Right forelimb (tissue), 1 donor: ENCODE measurements at places on chromosomes 16 and 17.

DNA sequence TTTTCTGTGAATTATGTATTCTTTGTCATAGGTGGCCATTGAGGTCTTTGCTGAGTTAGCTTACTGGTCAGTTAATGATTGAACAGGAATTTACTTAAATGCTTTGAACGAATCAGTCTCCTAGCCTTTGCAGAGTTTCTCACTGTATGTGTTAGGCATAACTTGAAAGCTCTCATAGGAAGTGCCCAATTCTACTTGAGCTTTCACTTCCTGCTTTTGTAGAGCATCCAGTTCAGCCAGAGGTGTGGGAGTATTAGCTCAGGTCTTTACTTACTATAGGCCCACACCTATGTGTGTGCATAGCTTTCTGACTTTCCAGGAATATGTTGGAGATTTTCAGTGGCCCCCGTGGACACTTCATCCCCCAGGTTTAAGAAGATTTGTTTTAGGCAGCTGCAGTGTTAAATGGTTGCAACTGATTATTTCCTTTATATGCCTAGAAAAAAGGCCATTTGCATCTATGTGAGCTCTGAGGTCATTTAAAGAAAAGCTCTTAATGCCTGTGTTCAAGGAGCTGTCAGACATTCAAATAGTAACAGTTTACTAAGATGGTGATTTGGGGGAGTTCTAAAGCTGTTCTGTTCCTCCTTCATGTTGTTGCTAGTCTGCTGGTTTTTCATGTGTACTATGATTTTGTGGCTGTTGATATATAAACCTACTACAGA, 62.3 kb downstream of the PHKB start:
- no peak for DNase-seq

DNA sequence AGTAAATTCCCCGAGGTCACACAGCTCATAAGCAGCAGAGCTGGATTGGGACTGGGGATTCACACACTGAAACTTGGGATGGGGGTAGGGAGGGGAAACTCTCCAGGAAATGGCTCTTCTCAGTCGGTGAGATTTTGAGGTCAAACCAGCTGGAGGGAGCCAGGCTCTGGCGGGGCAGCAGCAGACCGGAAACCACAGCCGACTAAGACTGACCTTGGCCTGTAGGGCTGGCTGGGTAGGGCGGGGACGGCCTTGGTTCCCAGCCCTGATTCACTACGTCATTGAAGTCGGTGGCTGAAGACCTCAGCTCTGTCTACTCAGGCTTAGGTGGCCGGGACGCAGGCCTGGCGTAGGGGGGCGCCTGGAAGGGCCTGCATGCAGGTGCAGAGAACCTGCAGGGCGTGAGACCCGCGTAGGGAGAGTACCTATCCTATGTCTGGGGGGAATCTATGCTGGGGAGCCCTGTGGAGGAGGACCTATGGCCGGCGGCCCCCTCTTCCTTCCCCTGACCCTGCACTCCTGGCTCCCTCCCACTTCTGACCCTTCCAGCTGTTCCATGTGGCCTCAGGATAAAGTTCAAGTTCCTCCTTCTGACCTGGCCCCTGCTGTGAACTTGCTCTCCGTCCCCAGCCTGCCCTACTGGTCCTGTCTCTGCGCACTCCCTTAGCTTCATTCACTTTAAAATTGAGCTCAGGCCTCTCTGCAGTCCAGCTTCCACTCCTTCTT, 11.9 kb upstream of the SLC4A1 start:
- DNase-seq, result no peak

DNA sequence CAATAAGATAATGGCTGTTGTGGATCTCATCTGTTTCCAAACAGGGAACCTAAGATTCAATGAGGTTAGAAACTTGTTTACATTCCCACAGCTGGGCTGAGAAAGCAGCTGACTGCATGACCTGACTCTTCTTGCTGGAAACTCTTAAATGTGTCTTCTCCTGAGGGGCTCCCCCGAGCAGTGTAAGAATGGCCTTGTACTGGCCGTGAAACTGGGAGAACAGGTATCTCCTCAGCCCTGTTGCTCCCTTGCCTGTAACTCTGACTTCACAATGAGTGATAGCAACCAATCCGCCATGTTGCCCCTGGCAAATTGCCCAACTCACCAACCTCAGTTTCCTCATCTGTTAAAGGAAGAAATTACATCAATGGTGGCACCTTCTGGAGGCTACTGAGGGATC, 59.1 kb upstream of the CCL2 start:
- DNase-seq, result no peak

DNA sequence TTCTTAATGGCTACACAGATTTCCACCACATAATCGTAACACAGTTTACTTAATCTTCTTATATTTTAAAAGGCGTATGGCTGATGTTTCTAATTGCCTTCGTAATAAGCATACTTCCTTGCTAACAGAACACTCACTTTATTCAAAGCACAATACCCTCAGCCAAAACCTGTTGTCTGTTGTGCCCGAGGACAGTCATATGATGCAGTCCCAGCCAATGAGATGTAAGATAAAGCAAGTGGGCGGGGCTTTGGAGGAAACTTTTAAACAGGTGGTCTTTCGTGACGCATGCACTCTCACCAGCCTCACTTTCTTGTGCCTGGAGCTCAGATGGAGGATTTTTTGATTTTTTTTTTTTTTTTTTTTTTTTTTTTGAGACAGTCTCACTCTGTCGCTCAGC, 174.1 kb downstream of the ZFHX3 start:
- DNase-seq, result no peak

DNA sequence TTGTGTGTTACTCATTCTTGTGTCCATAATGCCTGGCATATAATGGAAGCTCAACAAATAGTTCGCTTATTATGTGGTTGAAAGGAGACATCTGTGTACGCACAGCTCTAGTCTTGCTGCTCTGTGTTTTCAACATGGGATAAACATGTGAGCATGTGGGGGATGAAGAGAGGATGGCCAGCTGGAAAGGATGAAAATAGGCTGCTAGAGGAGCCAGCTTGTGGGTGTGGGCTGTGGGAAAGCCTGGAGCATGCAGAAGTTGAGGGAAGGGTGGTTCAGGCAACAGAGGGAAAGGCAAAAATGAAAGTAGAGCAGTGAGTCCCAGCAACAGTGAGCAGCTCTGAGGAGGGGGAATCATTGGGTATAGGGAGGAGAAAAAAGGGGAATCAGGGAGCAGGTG, 324.6 kb upstream of the CDH11 start:
- no peak for DNase-seq

DNA sequence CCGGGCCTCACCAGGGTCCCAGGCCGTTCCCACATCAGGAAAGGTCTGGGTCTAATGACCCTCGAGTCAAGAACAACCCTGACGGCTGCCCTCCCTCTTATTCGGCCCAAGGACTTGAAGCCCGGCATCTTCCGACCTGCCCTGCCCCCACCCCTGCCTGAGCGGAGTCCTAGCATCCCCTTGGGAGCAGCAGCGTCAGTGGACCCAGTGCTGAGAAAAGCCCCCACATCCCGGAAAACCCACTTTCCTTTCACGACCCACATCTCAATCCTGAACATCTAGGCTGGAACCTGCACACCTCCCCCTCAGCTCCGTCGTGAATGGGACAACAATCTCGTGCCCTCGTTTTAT, 769 bp downstream of the TMEM88 start:
- no peak for DNase-seq

DNA sequence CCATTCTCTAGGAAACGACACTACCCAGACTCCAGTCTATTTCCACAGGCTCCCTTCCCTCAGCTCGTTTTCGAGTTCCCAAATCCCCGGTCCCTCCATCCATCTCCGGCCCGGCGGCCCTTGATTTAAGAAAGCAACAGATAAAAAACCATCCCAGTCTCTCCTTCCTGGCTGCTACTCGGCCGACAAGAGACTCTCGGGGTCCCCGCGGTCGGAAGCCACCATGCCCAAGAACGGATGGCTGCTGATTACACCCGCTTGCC, 182 bp downstream of the RPL26 start:
- no peak for DNase-seq

DNA sequence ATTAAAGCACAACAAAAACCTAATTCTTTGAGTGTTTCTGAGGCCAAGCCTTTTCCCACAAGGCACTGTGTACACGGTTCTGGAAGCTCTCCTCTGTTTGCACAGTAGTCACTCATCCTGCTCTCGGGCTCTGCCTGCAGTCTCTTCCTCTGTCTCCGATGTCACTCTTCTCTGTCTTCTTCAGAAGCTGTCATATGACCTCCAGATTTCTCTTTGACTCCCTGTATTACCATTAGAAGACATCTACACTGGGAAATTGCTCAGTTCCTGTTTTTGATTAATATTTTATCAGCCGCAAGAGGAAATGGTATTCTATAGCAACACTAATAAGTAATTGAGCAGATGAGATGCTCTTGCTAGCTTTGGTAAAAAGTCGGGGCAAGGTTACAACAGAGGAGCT, 422.9 kb downstream of the WWOX start:
- no peak for DNase-seq

- DNase-seq, result no peak
These were observed 41.2 kb downstream of the ARHGAP17 start for GRCh38 chr16:24973809-24974461.

- DNase-seq, result no peak
These were observed 86.5 kb downstream of the RPA1 start for GRCh38 chr17:1916316-1916715.

GRCh38 chr17:35433075-35433894, 985 bp upstream of the SLFN12 start:
- peak; percentile 69 for DNase-seq

DNA sequence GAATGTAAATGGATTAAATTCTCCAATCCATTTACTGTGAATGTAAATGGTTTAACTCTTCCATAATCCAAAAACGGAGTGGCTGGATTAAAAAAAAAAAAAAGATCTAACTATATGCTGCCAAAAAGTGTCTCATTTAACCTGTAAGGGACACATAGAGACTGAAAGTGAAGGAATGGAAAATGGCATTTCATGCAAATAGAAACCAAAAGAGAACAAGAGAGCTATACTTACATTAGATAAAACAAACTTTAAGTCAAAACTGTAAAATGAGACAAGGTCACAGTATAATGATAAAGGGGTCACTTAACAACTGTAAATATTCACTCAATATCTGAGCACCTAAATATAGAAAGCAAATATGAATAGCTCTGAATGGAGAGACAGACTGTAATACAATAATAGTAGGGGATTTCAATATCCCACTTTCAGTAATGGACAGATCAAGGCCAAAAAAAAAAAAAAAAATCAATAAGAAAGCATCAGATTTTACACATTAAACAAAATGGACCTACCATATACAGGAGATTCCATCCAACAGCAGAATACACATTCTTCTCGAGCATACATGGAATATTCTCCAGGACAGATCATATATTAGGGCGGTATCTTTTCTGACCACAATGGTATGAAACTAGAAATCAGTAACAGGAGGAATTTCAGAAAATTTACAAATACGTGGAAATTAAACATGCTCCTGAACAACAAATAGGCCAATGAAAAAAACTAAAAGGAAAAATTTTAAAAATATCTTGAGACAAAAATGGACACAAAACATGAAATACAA, 36.4 kb downstream of the CDR2 start:
- DNase-seq, result no peak

GRCh38 chr17:75723171-75723930, 2.1 kb downstream of the ITGB4 start:
- DNase-seq, result no peak

DNA sequence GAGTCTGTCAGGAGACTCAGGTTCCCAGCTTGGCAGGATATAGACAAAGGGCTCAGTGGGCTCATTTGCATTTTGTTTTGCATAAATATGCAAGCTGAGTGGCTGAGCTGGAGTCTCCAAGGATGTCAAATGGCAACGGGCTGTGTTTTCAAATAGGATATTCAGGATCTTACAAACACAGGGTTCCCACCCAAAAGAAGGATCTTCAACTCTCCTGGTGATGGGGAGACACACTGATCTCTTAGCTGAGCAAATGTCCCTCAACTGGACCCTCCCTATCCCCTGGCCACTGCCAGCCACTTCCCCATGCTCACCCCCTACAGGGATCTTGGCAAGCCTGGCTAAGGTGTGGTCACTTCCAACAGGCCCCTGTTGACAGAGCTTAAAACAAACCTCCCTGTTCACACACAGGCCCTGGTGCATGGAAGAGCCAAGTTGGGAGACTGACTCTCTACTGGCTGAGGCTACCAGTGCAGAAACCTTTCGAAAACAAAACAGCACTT, 61.6 kb downstream of the SOX9 start:
- DNase-seq, result peak; percentile 33

DNA sequence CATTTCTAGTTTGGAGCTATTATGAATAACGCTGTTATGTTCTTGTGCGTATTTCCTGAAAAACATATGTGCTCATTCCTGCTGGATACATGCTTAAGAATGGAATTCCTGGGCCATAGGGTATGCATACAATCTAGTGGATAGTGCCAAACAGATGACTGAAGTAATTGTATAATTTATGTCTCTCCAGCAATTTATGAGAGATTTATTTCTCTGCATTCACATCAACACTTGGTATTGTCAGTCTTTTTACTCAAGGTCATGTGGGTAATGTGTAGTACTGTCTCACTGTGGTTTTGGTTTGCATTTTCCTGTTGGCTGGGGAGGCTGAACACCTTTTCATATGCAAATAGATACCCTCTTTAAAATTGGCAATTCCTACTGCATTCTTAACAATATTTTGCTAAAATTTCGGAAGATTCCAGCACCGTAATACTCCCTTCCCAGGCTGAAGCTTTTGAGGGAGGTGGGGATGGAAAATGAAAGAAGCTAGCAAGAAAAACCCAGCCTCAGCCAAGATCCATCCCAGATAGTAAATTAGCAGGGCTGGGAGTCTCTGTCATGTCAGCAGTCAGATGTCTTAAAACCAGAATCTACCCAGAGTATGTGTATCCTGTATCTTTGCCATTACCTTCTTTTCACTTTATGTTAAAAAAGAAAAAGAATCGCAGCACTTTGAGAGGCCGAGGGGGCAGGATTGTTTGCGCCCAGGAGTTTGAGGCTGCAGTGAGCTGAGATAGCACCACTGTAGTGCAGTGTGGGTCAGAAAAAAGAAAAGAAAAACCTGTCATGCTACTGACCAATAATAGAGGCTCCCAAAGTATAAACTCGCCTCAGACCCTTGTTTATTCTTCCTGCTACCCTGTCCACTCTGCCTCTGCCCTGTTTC, 204.9 kb downstream of the LGALS9B start:
- DNase-seq, result no peak

DNA sequence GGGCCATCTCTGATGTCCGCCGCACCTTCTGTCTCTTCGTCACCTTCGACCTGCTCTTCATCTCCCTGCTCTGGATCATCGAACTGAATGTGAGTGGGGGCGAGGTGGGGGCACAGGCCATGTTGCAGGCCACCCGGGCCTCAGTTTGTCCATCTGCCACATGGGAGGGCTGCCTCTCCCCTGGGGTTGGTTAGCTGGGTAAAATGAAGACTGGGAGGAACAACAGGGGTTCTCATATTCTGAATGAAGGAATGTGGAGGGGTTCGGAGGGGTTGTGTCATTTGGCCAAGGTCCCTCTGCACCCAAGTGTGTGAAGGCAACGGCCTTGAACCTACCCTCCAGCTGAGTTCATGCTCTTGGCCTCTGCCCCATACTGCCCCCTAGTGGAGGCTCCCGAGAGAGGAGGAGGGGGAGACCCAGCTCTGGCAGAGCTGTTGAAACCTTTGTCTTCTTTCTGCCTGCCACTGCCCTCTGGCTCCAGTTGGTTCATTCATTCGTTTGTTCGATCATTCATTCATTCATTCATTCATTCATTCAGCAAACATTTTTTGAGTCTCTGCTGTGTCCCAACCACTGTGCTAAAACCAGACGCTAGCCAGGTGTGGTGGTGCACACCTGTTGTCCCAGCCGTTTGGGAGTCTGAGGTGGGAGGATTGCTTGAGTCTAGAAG, 11.4 kb upstream of the TCAP start:
- DNase-seq, result no peak

- no peak for DNase-seq
These were observed 2.2 kb downstream of the NUBP1 start for GRCh38 chr16:10745841-10746240.

- no peak for DNase-seq
These were observed 14.7 kb upstream of the WNT3 start for GRCh38 chr17:46832945-46833839.
